Kidney (tissue), 22 donors: ENCODE measurements at places on chromosomes 7 and 10. TPM values are rescaled to one million over a fixed set of nuclear protein-coding genes. Genes with fewer than 3 reads are reported as not detected.

OAT gene
- total RNA-seq = 44.1 TPM

CH25H gene
- 3.2 TPM for total RNA-seq

MSS51 gene
- 2.4 TPM for total RNA-seq

GRCh38 chr10:92742331-92743228, 52.8 kb downstream of the HHEX start:
- DNase-seq = no peak

GRCh38 chr7:98231493-98232262, 20.4 kb downstream of the TECPR1 start:
- DNase-seq = no peak

GRCh38 chr10:93072225-93072712, 1.4 kb upstream of the CYP26A1 start:
- no peak for DNase-seq

DNA sequence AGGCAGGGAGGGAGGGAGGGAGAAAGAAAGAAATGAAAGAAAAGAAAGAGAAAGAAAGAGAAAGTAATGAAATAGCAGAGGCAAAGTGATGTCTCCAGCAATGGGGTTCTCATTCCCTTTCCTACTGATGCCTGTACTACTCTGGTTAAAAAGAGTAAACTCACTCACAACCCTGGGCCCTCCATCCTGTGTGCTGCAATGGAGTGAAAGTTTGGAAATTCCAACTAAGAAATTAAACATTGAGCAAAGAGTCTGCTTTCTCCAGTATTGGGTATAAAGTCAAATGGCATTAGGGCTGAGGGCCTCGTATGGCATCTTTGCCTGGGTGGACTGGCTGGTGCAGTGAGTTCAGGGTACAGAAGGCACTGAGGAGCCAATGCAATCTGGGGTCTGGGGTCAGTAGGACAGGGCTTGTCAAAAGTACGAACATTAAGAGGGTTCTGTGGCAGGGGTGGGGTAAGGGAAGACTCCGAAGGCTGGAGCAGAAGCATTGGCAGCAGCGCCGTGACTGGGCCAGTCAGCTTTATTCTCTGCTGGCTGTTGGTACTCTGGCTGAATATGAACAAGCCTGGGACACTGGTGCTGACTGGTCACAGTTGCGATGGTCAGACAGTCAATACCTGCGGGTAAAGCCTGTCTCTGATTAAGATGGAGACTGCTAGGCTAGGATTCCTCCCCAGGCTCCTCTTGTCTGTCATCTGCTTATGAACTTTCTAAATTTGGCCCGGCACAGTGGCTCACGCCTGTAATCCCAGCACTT, 24.1 kb upstream of the TNS3 start:
- no peak for DNase-seq
